ENCODE measurements at places on chromosomes 4 and X.

DNA sequence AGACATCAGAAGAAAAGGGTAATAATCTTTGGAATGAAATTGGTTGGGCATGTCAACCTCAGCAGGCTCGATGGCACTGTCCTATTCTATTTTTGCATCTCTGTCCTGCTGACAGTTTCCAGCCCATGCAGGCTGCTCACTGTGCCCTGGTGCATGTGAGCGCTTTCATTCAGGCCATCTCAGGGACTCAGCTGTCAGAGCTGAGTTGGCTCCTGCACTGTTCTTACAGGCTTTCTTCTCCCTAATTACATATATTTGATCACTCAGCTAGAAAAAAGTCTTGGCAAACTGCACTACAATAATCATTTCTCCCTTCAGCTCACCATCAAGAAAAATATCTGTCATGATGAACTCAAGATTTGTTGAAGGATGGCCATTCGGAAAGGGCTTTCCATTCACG is 84.7 kb downstream of the RASL11B start:
- no peak for DNase-seq

- no peak for DNase-seq
Measured at GRCh38 chr4:84750260-84750959, 167.5 kb downstream of the CDS1 start.

- DNase-seq = no peak
Measured at GRCh38 chr4:96044971-96045370, 205.1 kb downstream of the PDHA2 start.

- DNase-seq = no peak
Measured at GRCh38 chr4:109294006-109294405, 8.5 kb downstream of the COL25A1 start.

GRCh38 chrX:97330151-97330550 is 446.4 kb downstream of the RPA4 start:
- DNase-seq = no peak

DNA sequence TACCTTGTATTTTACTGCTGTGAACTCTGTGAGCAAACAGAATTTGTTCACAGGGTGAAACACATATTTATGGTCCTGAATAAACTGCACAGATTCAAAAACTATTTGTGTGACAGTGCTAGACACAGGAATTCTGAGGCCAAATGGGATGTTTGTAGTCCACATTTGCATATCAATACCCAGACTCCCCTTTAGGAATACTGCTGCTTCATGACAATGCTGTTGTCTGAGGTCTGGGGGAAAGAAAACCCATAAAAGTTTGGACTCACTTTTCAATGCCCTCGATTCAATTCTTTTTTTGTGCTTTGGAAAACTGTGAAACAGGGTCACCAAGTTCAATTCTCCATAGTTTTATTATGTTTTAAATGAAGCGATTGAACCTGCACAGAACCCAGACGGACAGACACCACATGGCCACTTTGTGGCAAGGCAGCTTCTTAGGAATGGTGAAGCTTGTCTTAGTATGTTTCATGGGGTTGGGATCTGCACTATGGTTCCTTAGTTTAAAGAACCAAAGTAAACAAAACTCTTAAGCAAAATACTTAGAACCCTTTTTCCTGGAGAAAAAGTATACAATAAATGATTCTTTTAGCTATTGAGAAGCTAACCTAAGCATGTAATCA is 92.3 kb upstream of the MAD2L1 start:
- no peak for DNase-seq

- DNase-seq = no peak
Measured at GRCh38 chr4:189048119-189048518, 892.6 kb upstream of the FRG1 start.

- DNase-seq = no peak
Measured at GRCh38 chrX:134670134-134670924, 12.1 kb upstream of the PLAC1 start.

GRCh38 chr4:120059036-120059435 is 7.6 kb downstream of the MAD2L1 start:
- DNase-seq = no peak

DNA sequence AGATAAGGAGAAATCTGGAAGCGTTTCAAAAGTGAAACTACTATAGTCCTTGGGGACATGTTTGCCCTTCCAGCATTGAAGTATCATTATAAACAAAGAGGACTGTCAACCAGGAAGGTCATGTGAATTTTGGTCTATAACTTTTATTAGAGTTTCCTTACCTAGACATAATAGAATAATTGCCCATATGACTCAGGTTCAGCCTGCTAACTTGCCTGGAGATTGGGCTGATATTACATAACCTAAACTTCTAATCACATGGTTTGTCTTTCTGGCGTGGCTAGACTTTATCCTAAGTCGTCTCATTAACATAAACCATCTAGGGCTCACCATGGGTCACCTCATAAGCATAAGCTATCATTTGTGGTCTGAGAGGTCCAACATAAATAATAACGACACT is 775.9 kb downstream of the CENPC start:
- DNase-seq = no peak

- DNase-seq = no peak
Measured at GRCh38 chr4:83331956-83332355, 2.7 kb downstream of the HPSE start.

- no peak for DNase-seq
Measured at GRCh38 chr4:26566133-26566532, 17.8 kb upstream of the TBC1D19 start.

DNA sequence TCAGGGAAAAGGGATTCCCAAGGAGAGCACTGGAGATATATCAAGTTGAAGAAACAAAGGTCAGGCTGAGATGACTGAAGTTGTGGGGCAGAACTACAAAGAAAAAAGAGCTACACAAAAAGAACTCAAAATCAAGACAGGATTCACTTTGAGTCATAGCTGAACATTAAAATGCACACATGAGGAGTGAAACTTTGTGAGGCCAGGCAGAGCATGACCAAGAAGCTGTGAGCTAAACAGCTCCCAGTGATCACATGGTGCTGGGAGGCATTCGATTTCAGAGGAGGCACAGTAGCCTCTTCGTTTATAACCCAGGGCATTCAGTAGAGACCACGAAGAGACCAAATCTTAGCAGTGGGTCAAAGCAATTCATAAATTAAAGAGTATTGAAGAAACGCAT is 145.3 kb downstream of the ATRX start:
- no peak for DNase-seq

DNA sequence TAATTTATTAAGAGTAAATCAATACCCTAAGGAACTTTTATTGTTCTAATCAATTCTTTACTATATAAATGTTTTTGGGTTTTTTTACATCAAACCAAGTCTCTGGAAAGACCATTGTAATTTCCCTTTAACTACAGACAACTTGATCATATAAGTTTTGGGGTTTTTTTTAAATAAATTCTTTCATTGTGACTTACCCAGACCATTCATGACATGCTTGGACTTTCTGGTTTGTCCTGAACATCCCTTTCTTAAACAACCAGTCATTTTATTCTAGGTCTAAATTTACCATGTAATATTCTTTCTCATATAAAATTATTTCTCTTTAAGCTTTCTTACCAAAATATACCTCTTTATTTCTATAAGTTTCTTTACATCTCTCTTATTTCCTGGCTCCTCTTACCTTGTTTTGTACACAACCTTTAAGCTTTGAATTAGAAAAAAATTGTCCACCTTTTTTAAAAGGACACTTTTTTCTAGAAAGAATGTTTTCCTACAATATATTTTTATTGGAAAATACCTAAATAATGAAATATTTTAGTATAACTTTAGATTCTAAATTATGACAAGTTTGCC is 8.4 kb downstream of the CNGA1 start:
- no peak for DNase-seq

DNA sequence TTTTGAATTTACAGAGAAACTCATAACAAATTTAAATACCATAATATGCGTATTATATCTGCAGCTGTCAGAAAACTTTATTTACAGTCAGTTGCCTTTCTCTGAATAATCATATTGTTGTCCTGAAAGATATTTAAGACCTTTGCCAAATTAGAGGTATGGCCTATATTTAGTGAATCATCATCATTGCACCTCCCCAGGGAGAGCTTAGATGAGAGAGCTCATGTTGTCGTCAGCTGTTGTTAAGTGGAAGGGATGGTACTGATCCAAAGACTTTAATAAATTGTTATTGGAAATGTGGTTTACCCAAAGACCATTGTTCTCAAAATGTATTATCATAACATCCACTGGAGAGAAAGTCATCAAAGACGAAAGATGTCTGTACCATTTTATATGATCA is 128.6 kb downstream of the HTR2C start:
- no peak for DNase-seq

- DNase-seq = no peak
Measured at GRCh38 chrX:23786268-23786815, 3.4 kb downstream of the SAT1 start.

DNA sequence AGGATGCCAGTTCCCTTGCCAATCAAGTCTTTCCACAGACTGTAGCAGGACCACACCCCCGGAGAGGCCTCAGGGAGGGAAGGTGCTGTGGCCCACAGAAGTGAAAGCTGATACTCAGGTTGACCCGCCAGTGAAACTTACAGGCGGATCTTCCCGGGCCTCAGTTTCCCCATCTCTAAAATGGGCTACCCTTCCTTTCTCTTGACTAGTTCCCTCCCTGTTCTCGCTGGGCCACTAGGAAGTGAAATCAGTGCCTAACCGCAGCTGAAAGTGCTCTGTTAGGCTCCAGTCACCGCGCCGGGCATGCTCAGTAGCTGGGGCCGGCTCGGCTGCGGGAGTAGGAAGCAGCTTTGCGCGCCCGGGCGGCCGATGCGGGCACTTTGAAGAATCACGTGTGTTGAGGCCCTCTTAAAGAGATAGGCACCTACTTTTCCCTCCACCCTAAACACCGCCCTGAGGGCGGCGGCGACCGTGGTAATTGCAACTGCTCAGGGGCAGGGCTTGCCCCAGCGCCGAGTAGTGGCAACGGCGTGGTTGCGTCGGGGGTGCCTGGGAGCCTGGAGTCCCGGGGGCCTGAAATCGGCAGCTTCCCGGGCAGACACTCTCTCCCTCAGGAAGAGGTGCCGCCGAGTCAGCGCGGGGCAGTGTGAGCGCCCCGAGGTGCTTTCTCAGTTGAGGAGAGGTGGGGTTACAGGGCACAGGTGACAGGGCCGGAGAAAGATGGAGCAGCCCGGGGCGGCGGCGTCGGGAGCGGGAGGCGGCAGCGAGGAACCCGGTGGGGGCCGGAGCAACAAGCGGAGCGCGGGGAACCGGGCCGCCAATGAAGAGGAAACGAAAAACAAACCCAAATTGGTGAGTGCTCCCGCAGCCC is at the start of gene DIAPH2:
Gene DIAPH2 (plus strand): TSS at position 504 of the 871 bp plus-strand sequence.
- DNase-seq = peak; percentile 89

- no peak for DNase-seq
Measured at GRCh38 chr4:141348573-141348972, 127.9 kb downstream of the ZNF330 start.

DNA sequence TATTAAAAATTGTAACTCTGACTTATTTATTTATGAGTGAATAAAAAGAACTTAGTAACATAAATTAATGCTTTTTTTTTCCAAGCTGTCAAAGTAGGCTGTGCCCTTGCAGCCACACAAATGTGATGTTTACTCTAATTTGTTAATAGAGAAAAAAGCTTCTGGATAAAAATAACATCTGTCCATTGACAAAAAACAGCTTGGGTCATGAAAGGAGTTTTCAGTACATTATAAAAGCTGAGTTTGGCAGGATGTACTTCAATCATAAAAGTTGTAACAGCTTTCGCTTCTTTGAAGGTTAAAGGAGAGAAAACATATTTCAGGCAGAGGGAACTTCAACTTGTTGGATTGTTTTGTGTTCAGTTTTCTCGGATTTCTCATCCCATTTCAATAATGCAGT is 105.6 kb downstream of the SLC4A4 start:
- DNase-seq = no peak

DNA sequence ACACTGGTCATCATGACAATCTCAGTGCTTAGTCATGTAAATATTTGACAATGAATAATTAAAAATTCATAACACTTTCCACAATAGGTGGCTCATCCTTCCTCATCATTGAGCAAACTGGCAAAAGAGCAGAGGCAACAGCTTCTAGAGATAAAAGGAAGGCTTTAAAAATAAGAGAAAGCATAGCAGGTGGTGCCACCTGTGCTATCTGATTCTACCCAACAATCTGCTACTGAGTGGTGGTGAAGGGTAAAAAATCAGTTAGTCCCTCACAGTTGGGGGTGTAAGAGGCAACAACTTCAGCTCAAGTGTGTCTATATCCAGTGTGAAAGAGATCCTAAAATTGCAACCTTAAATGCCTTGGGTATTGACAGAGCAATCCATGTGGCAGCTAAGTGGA is 280.1 kb upstream of the PPARGC1A start:
- DNase-seq = no peak

Data from right lobe of liver (tissue), 6 donors.